ENCODE measurements at places on chromosomes 5 and 9. TPM values are rescaled to one million over a fixed set of nuclear protein-coding genes. Genes with fewer than 3 reads are reported as not detected.
A peak's percentile ranks its signal among the peaks of the same experiment; 100 is the strongest.

- DNase-seq = no peak
These were observed 29.7 kb downstream of the SMIM15 start for GRCh38 chr5:61132559-61132958.

DNA sequence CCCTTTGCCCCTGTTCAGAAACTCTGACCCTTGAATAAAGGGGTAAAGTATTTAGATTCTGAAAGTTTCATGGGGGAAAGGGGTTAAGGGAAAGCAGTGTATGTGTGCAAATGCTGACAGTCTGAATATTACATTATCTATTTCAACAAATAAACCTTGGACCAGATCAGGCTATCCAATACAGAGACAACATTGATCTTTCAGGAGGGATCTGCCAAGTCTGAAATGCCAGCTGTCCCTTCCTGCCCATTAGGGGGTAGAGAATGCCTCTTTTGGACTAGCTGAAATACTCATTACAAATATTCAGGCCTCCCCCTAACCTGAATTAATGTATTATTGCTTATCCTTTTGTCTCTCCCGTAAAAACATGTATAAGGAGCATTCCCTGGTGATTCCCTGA is 219.5 kb downstream of the NR3C1 start:
- DNase-seq = no peak

GRCh38 chr9:131366761-131367401 is 27.0 kb upstream of the PRRC2B start:
- peak; percentile 48 for DNase-seq

DNA sequence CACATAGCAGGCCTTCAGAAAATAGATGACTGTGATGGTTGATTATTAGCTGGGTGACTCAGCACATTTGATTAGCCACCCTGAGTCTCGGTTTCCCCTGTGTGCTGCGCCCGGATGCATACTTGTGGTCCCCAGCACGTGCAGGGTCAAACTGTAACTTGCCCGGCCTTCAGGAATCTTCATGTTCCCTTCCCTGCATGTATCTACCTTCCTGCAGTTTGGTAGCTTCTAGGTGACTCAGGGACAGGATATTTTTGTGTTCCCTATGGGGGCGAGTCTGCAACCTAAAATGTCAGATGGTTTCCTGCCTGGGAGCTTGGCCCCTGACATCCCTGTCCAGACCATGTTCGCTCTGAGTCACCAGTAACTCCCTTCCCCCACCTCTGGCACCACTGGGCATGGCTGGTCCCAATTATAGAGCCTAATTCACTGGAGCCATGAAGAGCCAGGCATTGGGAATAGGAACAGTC is 13.2 kb downstream of the PTGS1 start:
- DNase-seq = no peak

DNA sequence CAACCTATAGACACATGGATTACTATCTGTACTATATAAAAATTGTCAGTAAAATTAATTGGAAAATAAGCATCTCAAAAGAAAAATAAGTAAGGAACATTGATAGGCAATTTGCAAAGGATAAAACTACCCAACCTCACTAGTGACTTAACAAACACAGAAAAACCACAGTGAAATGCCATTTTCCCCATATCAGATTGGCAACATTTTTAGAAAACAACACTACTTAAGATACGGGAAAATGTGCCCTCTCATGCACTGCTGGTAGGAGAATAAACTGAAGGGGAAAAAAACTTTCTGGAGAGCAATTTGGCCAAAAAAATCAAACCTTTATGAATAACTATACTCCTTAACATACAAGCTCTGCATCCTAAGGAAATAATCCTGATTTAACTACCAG is 254.0 kb downstream of the DEPDC1B start:
- no peak for DNase-seq

Gene HDAC3
- 90.5 TPM for polyA plus RNA-seq

GRCh38 chr9:75365196-75365595 is 276.9 kb downstream of the OSTF1 start:
- no peak for DNase-seq

All from left renal pelvis (tissue), 4 donors.